ENCODE measurements at places on chromosomes 3 and 15. TPM values are rescaled to one million over a fixed set of nuclear protein-coding genes. Genes with fewer than 3 reads are reported as not detected.

The TMEM207 gene
- total RNA-seq = not detected

The GOLGA8G gene
- not detected for total RNA-seq

The SLC24A5 gene
- total RNA-seq = not detected

The NR1I2 gene
- total RNA-seq = not detected

The ADAMTS9 gene
- total RNA-seq = 34.4 TPM

The CYP1A1 gene
- total RNA-seq = 0.13 TPM

The CD200 gene
- total RNA-seq = 2.2 TPM

The SUCLG2 gene
- total RNA-seq = 55.3 TPM

The GOLGA6L4 gene
- total RNA-seq = 0.56 TPM

The ISLR gene
- total RNA-seq = 64.9 TPM

The RHOA gene
- total RNA-seq = 605 TPM
